ENCODE measurements at places on chromosomes 11 and 22.

GRCh38 chr11:123264431-123264780, 69.4 kb upstream of the CLMP start:
- ATAC-seq = no peak

- no peak for ATAC-seq
Observed at GRCh38 chr11:133164986-133165385, 367.3 kb downstream of the OPCML start.

- no peak for ATAC-seq
Observed at GRCh38 chr11:116563028-116563711, 209.6 kb downstream of the BUD13 start.

DNA sequence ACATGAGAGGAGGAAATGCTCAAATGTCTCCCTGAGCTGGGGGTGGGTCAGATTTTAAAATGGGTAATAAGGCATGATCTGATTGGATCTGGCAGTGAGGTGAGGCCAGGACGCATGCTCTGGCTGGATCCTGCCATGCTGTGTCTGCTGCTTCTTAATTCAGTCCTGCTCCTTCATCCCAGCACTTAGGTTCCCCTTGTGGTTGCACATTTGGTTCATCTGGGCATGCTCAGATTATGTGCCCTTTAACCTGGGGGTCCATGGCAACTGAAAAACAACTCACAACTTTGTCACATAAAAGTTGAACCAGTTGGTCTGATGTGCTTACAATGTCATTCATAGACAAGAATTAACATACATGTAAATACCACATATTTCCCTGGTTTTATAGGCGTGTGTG, 67.9 kb downstream of the PIWIL4 start:
- no peak for ATAC-seq

DNA sequence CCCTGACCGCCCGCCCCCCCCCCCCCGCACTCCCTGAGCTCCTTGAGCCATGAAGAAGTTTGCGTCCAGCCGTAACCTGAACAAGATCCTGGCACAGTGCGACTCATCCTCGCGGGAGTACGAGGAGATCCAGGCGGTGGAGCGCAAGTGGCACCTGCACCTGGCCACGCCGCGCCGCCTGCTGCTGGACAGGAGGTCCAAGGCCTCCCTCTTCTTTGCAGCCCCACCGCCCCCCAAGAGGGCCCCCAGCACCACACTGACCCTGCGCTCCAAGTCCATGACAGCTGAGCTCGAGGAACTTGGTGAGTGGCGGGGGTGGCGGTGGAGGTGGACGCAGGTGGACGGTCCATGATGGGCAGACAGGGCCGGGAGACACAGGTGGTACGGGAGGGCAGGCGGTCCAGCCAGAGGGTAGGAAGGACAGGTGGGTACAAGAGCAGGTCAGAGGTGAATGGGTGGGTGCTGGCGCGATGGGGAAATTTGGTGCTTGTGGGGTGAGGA, 32.1 kb upstream of the ACR start:
- no peak for ATAC-seq

GRCh38 chr11:35170503-35170902, 31.5 kb downstream of the CD44 start:
- ATAC-seq = no peak

DNA sequence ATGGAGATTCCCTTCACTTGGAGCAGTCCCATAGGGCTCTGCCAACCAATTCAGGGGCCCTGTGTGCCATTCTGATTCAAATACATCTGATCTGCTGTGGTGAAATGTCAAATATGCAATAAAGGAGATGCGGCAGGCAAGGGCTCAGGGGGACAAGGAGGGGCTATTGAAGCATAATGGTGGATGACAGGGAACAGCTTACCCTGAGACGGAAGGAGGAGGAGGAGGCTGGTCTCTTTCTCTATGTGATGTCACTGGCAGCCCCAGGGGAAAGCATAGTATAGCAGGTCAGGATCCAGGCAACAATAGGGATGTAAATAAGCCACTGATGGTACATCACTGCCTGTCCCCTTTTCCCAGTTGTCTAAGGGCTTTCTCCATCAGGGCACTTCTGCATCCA, 350.9 kb upstream of the SYN3 start:
- no peak for ATAC-seq

DNA sequence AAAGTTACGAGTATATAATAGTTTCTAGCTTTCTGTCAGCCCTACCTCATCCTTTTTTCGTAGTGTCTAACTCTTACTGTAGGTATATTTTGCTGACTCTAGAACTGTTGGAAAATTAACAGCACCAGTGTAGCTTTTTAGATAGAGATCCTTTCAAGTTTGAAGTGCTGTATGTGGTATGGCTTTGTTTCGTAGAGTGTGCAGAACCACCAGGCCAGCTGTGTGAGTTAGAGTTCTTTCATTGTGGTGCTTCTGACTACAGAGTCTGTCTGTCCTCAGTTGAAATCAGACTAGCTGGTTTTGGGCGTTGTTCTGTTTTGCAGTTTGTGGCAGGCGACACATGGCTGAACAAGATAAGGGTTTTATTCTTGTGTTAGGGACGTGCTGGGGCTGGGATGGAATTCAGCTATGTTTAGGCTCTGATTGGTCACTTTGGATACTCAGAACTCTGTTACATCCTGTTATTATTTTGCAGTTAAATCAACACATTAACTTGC, 3.2 kb downstream of the ARHGEF12 start:
- ATAC-seq = no peak

- ATAC-seq = no peak
Observed at GRCh38 chr11:2563213-2564007, 118.6 kb downstream of the KCNQ1 start.

GRCh38 chr11:95229993-95230809, 801 bp downstream of the SESN3 start:
- ATAC-seq = no peak

DNA sequence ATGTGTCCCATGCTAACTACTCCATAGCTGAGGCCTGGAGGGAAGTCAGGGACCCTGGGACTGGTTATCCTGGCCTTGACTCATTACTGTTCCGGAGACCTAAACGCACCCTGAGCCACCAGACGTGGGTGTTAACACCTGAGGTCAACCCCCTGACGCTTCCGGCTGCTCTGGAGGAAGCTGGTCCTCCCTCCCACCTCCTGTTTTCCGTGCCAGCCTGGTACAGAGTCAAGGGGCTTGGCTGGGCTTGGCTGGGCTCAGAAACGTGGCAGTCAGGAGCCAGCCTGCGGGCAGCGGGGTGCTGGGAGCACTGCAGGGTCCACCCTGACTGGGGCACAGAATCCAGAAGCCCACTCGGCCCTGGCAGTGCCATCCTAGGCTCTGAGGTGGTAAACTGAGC, 2.6 kb downstream of the TMPRSS4 start:
- ATAC-seq = no peak

- no peak for ATAC-seq
Observed at GRCh38 chr11:29656597-29656996, 360.2 kb downstream of the KCNA4 start.

DNA sequence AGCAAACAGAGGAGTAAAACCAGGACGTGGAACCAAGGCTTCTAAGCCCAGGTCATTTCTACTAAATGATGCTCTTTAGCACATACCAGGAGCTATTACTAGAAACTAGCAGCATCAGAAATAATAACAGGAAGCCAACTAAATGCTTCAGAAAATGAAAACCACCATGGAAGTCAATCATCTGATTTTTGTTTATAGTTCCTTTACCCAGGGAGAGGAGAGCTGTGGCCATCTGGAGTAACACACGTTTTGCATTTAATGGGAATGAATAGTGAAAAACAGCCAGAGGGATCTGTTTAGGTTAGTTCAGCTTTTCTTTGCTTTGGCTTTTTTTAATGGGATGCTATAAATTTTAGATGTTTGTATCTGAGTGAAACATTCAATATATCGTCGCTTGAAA, 250.7 kb upstream of the ARHGAP20 start:
- no peak for ATAC-seq

DNA sequence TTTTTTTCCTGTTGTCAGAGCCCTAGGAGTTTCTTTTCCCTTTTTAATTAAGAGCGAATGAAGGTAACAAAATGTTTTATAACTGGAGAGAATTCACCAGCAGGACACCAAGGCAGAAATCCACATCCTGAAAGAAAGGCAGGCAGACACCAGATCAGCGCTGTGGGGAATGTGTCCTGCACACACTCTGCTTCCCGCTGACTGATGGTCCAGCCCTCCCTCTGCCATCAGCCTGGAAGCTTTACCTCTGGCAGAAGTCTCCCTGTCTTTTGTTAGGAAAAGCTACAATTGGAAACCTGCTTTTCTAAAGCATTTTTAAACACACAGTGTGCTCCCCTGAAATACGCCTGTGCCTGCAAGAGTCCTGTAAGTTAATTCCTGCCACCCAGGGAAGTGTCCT, 638.5 kb downstream of the NTM start:
- ATAC-seq = no peak

- no peak for ATAC-seq
Observed at GRCh38 chr11:100442017-100442416, 245.1 kb upstream of the ARHGAP42 start.

DNA sequence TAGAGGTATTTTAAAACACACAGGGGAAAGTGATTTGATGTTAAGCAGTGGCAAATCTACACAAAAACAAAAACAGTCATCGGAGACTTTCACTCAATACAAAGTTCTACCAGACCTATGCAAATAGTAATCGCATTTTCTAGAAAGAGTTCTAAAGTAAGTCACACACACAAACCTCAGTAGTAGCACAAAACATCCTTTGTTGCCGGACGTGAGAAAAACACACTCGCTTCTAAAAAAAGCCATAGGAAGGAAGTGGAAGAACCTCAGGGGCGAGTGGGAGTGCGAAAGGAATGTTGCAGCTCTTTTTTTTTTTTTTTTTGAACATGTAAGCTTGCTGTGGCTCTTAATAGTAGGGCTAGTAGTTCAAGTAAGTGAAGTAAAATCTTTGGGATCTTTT, 88.9 kb downstream of the MAML2 start:
- ATAC-seq = peak; percentile 37

DNA sequence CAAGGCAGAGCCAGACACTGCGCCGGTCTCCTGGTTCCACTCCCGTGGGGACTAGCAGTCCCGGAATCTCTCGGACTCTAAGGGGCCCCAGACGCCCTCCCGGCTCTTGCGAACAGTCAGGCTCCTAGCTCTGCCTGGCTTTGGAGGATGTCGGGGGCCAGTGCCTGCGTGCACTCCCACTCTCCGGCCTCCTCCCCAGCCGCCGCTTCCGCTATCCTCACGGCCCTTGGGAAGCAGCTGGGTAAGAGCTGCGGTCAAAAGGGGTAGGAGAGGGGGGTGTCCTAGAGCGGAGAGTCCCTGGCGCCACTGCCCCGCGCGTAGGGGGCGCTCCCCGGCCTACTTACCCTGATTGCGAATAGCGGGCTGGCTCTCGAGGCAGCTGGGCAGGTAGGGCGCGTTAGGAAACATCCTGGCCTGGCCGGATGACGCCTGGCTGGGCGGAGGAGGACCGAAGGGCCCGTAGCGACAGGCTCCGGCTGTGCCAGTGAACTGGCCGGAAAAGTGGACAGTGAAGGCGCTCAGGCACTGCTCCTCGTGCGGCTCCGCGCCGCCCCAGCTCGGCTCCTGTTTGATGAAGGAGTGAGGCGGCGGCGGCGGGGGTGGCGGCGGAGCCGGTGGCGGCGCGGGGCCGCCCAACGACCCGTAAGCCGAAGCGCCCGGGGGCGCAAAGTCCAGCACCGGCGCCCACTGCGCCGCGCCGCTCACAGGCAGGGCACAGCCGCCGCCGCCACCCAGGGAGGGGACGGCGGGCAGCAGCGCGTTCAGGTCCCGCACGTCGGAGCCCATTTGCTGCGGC, 785 bp downstream of the WT1 start:
- no peak for ATAC-seq

DNA sequence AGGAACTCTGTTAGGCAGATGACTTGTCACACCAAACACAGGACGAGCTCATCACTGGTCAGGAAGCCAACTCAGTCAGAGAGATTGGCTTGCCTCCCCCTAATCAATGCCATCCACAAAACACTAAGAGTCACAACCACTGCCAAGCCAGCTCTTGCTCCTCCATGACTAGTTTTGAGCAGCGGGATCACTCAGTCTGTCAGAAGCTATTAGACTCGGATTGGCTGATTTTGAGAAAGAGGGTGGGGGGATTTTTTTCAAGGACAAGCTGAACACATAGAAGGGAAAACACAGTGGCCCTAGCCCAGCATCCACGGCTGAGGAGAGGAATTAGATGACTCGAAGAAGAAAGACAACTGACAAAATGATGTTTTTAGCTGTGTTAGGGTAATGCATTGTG, 55.9 kb downstream of the SEZ6L start:
- no peak for ATAC-seq

- peak; percentile 3 for ATAC-seq
Observed at GRCh38 chr11:125591649-125592304, 875 bp upstream of the STT3A start.

Measured in activated CD4-positive, CD25-positive, alpha-beta regulatory T cell treated with anti-CD3 and anti-CD28 coated beads, Interleukin-2, amount 50 U/mL, for 24 hours (primary cell).